ENCODE measurements at places on chromosomes 16 and 17. TPM values are rescaled to one million over a fixed set of nuclear protein-coding genes. Genes with fewer than 3 reads are reported as not detected.

The DCUN1D3 gene
- 24.5 TPM for total RNA-seq

The SNX20 gene
- not detected for total RNA-seq

The TAC4 gene
- not detected for total RNA-seq

The DPEP3 gene
- total RNA-seq: not detected

The MYL4 gene
- not detected for total RNA-seq

The GPR179 gene
- total RNA-seq: under 0.01 TPM

The TNFRSF13B gene
- not detected for total RNA-seq

The MAP2K6 gene
- total RNA-seq: 0.32 TPM

The CLEC16A gene
- total RNA-seq: 32.4 TPM

The ECI1 gene
- total RNA-seq: 50.9 TPM

The CCR7 gene
- total RNA-seq: not detected

The KRTAP2-3 gene
- 0.32 TPM for total RNA-seq

The C17orf107 gene
- 3.9 TPM for total RNA-seq
